ENCODE measurements at places on chromosomes 11 and 22. TPM values are rescaled to one million over a fixed set of nuclear protein-coding genes. Genes with fewer than 3 reads are reported as not detected.

C11orf68 gene
- 29.9 TPM for total RNA-seq

DNA sequence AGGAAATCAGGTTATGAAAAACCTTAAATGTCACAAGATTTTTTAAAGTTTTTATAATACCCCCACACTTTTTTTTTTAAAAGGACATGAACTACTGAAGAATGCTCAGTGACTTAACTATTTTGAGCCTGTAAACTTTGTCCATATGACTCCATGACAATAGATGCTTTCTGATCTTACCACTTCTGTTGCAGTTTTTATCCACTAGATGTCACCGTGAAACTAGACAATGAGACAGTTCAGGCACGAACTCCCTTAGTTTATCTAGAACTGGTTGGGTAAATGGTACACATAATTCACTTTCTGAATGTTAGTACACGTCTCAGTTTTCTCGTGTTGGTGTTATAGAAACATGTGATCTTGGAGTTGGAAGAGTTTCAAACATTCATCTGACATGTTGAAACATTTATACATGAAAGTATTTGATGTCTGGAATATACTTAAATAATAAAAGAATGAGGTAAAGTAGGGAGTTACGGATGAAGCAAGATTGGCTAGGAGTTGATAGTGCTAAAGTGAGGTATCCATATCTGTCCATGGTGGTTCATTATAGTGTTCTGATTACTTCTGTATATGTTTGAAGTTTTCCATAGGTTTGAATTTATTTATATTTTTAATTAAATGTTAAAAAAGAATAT, 8.1 kb downstream of the CCDC15 start:
- DNase-seq = no peak

DNA sequence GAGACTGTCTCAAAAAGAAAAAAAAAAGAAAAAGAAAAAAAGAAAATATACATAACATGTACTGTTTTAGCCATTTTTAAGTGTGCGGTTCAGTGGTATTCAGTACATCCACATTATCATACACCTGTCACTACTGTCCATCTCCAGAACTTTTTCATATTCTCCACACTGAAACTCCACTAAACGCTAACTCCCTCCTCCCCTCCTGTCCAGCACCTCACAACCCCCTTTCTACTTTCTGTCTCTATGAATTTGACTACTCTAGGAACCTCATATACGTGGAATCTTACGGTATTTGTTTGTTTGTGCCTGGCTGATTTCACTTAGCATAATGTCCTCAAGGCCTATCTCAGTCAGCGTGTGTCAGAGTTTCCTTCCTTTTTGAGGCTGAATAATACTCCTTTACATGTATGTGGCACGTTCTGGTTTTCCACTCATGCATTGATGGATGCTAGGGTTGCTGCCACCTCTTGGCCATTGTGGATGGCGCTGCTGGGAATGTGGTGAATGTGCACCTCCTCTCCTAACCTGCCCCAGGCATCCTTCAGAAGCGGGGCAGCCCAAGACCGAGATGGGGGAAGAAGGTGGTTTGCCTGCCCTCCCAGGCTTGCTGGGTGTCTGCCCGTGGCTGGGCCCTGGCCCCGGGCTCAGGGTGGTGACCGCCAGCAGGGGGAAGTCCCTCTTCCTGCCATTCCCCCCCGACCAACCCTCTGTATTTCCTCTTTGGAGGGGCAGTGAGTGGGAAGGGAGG, 60.5 kb downstream of the BCR start:
- DNase-seq = no peak

DNA sequence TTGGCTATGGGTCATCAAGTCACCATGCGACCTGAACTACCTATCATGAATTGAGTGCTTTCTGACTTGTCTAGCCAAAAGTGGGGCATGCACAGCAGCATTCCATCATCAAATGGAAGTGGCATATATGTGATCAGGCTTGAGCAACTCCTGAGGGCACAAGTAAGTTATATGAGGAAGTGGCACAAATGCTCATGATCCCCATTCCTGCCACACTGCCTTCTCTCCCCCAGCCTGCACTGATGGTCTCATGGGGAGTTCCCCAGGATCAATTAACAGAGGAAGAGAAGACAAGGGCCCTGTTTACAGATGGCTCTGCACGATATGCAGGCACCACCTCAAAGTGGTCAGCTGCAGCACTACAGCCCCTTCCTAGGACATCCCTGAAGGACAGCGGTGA, 21.8 kb downstream of the MS4A4E start:
- no peak for DNase-seq

- no peak for DNase-seq
Measured at GRCh38 chr22:48391171-48391711, 1436.4 kb downstream of the BRD1 start.

GRCh38 chr11:95566211-95566610, 223.4 kb downstream of the FAM76B start:
- no peak for DNase-seq

DNA sequence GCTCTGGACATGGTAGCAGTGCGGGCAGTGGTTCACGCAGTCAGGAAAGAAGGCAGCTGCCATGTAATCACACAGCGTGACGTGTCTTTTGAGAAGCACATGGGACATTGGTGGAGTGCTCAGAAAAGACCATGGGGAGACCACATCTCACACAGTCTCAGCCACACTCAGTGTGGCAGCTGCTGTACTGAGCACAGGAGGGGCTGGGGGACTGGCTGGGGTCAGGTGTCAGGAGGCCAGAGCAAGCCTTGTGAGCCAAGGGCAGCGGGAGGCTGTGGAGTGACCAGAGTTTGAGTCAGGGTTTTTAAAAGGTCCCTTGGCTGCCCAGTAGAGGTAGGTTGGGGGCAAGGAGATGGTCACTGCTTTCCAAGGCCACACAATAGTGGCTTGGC, 18.5 kb downstream of the CLDN5 start:
- no peak for DNase-seq

GRCh38 chr11:28245131-28245530, 136.9 kb downstream of the METTL15 start:
- DNase-seq = no peak

All from left cardiac atrium (tissue), 4 donors.